Left lung (tissue), 14 donors: ENCODE measurements at places on chromosomes 12 and 14. TPM values are rescaled to one million over a fixed set of nuclear protein-coding genes. Genes with fewer than 3 reads are reported as not detected.

Gene SIRT4
- 2.7 TPM for polyA plus RNA-seq

Gene RPS6KL1
- polyA plus RNA-seq, result 0.76 TPM

Gene ZBTB39
- polyA plus RNA-seq, result 10.9 TPM

DNA sequence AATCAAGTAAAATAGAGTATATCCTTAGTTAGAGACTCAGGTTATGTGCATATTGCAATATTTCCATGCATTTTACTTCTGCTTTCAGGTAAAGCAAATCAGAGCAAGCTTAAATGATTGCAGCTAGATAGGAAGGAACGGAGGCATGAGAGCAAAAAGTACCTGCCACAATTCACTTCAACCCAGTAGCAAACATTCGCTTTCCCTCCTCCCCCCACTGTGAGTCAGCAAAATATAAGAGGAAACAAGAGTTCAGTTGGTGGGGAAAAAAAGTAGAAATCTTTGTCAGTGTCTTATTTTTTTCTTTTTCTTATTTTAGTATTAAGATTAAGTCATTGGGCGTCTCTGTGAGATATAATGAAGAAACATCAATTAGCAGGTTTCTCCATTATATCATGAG lies 475.4 kb downstream of the NPAS3 start:
- no peak for DNase-seq

DNA sequence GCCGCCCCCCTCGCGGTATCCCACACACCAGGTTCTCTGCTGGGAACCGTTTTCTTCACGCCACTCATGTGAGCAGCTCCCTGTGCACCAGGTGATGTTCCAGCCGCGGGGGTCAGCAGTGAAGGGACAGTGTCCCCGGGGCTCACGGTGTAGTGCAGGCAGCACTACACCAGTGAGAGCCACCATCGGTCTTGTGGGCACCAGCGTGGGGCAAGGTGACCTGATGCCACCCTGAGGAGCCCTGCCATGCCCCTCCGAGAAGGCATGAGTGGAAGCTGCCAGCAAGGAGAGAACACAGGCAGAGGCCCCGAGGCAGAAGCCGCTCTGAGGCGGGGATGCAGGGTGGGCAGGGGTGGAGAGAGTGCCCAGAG lies 11.5 kb upstream of the FBRSL1 start:
- no peak for DNase-seq

- DNase-seq, result no peak
These were observed 31.9 kb downstream of the SLC39A9 start for GRCh38 chr14:69430306-69430939.

GRCh38 chr12:5102806-5103205 lies 59.1 kb downstream of the KCNA5 start:
- no peak for DNase-seq
